ENCODE measurements at places on chromosomes 4 and X. TPM values are rescaled to one million over a fixed set of nuclear protein-coding genes. Genes with fewer than 3 reads are reported as not detected.

The TEX13D gene
- not detected for total RNA-seq

The ANKRD50 gene
- total RNA-seq, result 16.4 TPM

The NWD2 gene
- total RNA-seq, result not detected

The COX7B2 gene
- total RNA-seq, result not detected

DNA sequence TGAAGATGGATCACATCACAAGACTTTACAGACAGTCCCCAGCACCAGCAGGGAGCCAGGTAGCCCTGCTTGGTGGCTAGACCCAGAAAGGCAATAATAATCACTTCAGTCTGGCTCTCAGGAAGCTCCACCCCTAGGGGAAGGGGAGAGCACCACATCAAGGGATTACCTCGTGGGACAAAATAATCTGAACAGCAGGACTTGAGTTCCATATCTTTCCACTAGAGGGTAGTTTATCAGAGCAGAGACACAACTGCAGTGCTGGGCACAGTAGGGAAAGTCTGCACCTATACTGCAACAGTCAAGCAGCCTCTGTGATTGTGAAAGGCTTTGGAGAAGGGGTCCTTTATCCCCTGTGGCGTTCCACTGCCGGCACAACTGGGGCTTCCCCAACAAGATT is 547.0 kb upstream of the POU3F4 start:
- H3K4me3 ChIP-seq, result no peak overlapping the region
- no peaks in the 10 kb centered on the region for H3K4me1 ChIP-seq
- H3K27me3 ChIP-seq, result no peaks in the 10 kb centered on the region
- H3K27ac ChIP-seq, result no peak overlapping the region
- DNase-seq, result no peak

GRCh38 chr4:185437809-185438208 is 12.0 kb upstream of the UFSP2 start:
- no peak overlapping the region for H3K4me3 ChIP-seq
- no peak overlapping the region for H3K27ac ChIP-seq
- no peak for DNase-seq

Data from GM23248 (cell line).